Fibroblast of skin of right biceps (primary cell): ENCODE measurements at places on chromosomes 11 and 22.

DNA sequence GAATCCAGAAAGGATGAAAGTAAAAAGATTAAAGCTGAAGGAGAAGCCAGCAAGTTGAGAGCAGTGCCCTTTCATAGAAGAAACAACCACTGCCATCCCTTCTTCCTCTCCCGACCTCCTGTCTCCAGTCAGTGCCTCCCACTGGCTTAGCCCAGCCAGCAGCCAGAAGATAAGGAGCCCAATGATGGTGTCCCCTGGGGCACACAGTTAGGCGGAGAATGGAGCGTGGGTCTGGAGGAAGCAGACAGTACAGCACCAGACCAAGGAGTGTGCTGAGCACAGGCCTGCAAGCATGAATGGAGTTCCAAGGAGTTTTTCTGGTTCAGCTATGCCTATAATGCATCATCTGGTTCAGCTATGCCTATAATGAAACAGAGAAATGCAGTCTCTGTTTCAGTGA lies 54.3 kb upstream of the TNRC6B start:
- DNase-seq = no peak

DNA sequence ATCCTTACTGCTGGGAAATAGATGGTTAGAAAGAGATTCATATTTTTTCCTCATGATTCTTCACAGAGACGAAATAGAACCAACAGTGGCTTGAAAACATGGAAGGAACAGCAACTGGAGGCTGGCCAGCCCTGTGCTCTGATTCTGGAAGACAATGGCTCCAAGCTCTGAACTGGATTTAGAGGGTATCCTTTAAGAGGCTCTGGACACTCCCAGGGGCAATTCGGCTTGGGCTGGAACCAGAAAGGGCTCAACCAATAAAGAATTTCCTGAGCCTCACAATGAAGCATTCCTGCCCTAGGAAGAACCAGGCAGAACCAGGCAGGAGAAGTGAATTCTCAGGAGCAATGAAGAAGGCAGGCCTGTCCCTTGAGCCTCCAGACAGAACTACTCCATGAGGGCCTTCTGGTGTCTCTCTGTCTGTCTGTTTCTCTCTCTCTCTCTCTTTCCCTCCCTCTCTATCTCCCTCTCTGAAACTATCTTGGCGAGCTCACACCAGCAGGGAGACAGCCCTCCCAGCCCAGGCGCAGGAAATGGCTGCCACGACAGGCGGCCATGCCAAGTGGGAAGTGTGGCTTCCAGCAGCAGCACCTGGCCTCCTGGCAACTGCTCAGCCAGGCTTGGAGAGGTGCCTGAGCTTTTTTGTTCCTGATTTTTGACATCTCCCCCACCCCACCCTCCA lies 93.3 kb downstream of the RCN1 start:
- no peak for DNase-seq

- peak; percentile 63 for DNase-seq
Measured at GRCh38 chr11:123065621-123066020, 3.7 kb upstream of the HSPA8 start.

DNA sequence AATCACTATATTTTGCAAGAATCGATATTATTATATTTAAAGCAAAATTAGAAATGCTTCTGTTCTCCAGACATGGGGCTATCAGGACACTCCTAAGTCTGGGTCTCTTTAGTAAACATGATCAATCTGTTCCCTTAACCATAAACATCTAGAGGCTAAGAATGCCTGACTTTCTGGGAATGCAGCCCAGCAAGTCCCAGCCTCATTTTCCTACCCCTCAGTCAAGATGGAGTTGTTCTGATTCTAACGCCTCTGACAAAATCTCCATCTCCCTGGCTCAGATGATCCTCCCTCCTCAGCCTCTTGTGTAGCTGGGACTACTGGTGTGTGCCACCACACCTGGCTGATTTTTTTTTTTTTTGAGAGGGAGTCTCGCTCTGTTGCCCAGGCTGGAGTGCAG lies 35.0 kb downstream of the SLCO2B1 start:
- no peak for DNase-seq

DNA sequence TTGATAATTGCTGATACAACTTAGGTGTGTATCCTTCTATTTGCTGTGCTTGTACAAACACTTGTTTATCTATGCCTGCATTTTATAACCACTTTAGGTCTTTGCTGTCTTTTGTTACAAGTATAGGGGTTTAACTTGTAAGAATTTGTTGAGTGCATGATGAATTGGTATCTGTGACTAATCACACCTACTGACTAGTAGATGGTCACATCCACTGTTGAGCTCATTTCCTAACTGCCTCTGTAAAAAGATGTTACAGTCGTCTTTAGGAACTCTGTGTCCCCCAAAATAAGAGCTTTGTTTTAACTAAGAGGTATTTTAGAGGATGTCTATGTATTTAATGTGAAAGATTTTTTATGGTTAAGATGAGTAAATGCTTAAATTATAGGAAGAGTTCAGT lies 60.5 kb downstream of the HIPK3 start:
- peak; percentile 61 for DNase-seq

GRCh38 chr11:81052344-81053158 lies 1611.7 kb upstream of the TENM4 start:
- DNase-seq = no peak
